RPMI7951 (cell line): ENCODE measurements at places on chromosomes 6 and 20. TPM values are rescaled to one million over a fixed set of nuclear protein-coding genes. Genes with fewer than 3 reads are reported as not detected.

CST1 gene
- total RNA-seq: 0.68 and 0.84 TPM in 2 replicates

DNA sequence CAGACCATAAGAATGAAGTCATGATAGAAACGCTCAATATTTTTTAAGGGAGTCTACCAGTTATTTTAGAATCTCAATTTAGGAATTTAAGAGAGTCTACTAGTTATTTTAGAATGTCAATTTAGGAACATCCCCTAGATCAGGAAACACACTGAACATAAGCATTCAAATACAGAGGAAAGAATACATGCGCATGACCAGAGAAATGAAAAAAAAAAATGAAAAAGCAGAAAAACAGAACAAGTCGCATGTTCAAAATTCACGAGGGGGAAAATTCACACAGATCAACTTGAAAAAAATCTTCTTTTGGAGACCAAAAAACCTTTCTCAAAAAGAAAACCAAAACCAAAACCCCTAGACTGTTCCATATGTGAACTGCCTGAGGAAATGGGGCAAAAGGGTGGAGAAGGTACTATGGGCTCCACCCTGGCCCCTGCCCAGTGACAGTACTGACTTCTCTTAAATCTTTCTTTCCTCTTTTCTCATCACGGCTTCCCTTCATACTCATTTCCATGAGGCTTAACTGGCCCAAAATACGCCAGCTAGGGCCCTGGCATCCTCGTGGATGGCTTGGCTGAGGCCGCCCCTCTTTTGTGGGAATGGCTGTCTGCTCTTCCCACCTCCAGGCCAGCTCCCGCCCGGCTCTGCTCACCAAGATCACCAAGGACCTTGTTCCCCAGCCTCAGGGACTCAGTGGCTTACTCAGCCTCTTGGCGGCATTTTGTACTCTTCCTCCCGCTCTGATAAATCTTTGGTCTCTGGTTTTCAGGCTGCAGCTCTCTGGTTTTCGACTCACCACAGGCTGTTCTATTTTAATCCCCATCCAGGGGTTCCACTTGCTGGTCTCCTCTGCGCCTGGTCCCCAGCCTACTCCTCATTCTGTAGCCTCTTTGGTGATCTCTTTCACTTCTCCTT, 11.2 kb downstream of the ZBTB2 start:
- DNase-seq: peak; percentile 65

DNA sequence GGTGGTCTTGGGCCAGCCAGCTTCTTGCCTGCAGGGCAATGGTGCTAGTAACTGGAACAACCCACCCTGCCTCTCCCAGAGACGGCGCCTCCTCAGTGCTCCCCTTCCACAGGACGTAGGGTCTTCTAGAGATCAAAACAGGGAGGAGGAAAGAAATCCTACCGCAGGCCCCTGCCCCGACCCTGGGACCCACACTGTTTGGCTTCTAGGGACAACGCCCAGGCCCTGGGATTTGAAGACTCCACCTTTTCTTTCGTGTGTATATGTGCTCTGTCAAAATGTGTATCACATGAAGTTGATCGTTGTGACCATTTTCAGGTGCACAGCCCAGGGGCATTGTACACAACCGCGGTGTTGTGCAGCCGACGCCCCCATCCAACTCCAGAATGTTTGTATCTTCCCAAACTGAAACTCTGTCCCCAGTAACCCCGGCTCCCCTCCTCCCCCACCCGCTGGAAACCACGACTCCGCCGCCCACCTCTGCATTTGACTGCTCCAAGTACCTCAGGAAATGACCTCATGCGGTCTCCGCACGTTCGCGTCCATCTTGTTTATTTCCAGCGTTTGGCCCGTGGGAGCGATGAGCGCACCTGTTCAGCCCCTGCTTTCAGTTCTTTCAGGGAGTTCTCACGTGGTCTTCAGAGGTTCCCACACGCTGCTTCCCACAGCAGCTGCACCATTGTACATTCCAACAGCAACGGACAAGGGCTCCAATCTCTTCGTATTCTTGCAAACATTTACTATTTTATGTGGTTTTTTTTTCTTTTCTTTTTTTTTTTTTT, 3.4 kb upstream of the BHLHE23 start:
- peak; percentile 20 for DNase-seq

- no peak for DNase-seq
Observed at GRCh38 chr6:47358440-47359225, 48.9 kb upstream of the TNFRSF21 start.

RNF146 gene
- total RNA-seq: 25.4 and 29.1 TPM in 2 replicates

ERGIC3 gene
- total RNA-seq: 570 and 706 TPM in 2 replicates
